ENCODE measurements at places on chromosomes 7 and 10.

DNA sequence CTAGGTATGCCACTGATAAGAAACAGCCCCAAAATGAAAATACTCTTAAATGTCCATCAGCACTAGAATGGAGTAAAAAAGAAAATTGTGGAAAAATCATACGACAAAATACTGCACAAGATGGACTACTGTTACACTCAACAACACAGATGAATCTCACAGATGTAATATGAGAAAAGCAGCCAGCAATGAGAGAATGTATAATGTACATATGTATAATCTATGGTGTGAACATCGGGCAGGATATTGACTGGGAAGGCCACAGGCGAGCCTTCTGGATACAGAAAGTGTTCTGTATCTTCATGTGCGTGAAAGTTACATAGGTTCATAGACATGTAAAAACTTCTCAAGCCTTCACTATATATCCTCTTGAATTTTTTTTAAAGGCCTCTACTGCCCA lies 212.6 kb downstream of the PARD3 start:
- no peak for DNase-seq

DNA sequence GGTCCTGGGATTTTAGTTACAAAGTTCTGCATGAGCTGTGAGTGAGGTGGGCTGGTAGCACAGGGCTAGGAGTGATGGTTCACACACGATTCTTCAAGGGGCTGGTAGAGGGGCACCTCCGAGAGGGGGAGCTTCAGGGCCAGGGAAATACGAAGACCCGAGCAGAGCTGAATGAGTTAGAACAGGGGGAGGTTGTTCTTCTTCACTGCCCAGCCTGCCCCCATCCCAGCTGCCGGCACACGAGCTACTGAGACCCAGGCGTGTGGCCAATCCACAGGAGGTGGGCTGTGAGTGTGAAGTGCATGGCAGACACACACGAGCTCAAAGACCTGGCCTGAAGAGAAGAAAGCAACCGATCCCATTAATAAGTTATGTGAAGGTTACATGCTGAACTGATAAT lies 256.2 kb upstream of the ZNF32 start:
- no peak for DNase-seq

DNA sequence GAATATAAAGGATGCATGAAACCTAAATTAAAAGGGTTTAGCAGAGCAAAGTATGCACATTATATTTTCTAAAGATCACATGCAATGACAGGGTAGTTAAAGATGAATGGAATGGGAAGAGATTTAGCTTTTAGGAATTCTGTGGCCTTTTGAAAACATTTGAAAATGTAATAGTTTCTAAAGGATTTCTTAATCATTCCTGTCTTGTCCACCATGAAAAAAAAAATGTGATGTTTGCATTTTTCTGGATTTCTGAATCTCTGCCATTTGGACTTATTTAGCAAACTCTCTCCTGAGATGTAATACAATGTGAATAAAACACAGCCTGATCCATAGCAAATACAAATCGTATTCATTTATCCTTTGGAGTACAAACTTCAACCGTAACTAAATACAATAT lies 126.6 kb upstream of the RAB11FIP2 start:
- DNase-seq, result no peak

GRCh38 chr7:12320241-12320986 lies 83.3 kb downstream of the VWDE start:
- no peak for DNase-seq

DNA sequence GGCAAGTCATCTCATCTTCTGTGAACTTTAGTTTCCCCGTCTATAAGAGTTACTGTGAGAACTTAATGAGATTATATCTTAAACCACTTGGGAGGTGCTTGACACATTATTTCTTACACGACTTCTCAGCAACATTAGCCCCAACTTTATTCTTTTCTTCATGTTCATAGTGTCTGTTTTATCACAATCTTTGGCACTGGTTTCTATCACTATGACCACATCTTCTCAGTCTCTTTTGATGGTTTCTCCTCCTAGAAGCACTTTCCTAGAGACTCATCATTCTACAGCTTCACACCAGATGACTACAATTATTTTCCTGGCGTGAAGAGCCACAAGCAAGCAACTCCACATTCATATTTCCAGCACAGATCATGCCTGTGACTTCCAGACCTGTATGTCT lies 26.5 kb upstream of the BET1 start:
- no peak for DNase-seq
